ENCODE measurements at places on chromosomes 1 and 21. TPM values are rescaled to one million over a fixed set of nuclear protein-coding genes. Genes with fewer than 3 reads are reported as not detected.

DNA sequence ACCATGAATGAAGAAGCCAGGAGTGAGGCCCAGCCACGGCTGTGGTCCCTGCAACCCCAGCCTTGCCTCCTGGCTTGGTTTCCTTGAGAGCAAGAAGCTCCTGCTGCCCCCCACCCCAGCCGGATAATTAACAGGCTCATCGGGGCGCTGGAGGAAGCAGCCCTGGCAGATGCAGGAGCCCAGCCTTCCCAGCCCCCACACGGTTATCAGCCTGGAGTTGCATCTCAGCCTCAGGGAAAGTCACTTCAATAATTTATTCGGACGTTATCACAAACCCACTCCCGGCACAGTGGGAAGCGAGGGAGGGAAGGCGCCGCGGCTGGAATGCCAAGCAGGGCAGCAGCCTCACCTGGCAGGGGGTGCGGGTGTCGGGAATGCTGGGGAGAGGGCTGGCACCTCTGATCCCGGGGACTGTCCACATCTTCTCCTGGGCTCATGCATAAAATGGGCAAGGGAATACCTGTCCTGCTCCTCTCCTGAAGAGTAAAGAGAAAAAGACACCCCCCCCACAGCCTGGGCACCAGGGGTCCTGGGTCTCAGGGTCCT is 43.3 kb upstream of the LRP8 start:
- no peaks in the 10 kb centered on the region for H3K4me1 ChIP-seq
- DNase-seq = peak; percentile 50
- H3K36me3 ChIP-seq = no peaks in the 10 kb centered on the region
- no peak overlapping the region for H3K27ac ChIP-seq
- H3K4me3 ChIP-seq = no peak overlapping the region
- no peaks in the 10 kb centered on the region for H3K27me3 ChIP-seq

The FCMR gene
- total RNA-seq = 2.0 TPM

The PTGFR gene
- total RNA-seq = 1.0 TPM

GRCh38 chr21:15353546-15353945 is 288.7 kb upstream of the NRIP1 start:
- no peak overlapping the region for H3K27ac ChIP-seq
- no peak overlapping the region for H3K4me3 ChIP-seq
- no peaks in the 10 kb centered on the region for H3K27me3 ChIP-seq

DNA sequence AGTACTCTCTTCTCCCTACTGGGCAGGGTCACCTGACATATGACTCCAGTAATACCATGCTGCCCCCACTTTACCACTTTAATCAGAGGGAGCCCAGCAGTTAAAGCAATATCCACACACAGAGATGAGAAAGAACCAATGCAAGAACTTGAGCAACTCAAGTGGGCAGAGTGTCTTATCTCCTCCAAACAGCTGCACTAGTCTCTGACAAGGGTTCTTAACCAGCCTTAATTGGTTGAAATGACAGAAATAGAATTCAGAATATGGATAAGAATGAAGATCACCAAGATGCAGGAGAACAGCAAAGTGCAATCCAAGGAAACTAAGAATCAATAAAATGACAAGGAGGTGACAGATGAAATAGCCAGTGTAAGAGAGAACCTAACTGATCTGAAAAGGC is 91.0 kb downstream of the KCNT2 start:
- no peak for DNase-seq
- no peaks in the 10 kb centered on the region for H3K36me3 ChIP-seq
- no peak overlapping the region for H3K4me3 ChIP-seq
- H3K27ac ChIP-seq = no peak overlapping the region

All from pancreas (tissue), 10 donors.